ENCODE measurements at places on chromosomes 5 and 9.
A peak's percentile ranks its signal among the peaks of the same experiment; 100 is the strongest.

GRCh38 chr9:25733336-25733982 is 55.2 kb upstream of the TUSC1 start:
- no peak for DNase-seq

DNA sequence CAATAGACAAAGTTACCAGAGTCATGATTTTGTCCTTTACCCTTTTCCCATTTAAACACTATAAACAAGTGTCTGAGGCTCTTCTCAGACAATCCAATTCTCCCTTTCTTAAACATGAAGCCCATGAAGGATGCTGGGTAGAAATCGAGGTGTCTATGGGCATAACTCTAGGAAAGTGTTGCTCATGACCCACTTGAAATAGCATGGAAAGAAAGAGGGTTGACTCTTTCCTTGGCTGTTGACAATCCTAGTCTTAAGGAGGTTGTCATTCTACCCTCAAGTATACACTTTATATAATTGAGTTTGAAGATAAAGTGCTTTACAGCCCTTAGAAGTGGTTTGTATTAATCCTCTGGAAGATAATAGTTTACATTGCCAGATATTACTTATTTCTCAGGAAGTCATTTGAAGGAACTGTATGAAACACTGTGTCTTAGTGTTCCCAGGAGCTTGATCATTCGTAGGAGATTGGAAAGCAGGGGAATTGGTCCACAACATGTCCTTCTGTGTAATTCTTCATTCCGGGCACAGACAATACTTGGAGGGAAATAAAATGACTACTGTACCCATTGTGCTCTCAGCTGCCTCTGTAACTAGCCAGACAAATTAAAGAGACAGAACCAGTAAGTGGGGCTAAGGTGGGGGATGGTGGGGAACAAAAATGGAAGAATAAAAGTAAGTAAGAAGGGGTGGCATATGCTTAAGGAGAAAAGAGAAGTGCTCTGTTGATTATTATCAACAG is 1078.3 kb upstream of the DMAC1 start:
- no peak for DNase-seq

DNA sequence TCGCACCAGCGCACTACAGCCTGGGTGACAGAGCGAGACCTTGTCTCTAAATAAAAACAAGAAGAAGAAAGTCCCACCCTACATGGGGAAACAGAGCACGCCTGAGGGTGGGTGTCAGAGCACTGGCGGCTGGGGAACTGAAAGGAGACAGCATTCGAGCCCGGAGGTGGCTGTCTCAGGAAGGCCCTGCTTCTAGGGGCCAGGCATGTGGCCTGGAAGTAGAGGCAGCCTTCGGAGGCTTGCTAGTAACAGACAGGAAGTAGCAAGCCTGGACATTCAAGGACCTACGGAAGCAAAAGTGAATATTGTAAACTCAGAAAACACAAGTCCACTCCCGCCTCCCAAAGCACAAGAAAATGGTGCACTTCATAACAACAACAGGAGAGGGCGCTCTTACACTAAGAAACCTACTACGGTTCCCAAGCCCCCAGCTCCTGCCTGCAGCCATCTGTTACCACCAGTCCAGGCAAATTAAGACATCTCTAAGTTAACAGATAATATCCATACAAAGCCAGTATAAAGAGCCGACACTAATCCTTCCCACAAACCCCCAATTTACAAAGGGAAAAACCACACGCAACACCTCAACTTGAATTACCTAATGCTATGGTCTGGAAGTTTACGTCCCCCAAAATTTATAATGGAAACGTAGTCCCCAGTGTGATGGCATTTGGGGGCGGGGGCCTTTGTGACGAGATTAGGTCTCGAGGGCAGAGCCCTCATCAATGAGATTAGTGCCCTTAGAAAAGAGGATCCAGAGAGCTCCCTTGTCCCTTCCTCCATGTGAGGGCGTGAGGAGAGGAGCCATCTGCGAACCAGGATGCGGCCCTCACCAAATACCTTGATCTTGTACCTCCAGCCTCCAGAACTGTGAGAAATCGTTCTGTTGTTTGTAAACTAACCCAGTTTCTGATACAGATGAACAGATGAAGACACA is 7.7 kb downstream of the RASGEF1C start:
- no peak for DNase-seq

- DNase-seq, result no peak
Measured at GRCh38 chr5:75818661-75819060, 101.4 kb upstream of the POC5 start.

DNA sequence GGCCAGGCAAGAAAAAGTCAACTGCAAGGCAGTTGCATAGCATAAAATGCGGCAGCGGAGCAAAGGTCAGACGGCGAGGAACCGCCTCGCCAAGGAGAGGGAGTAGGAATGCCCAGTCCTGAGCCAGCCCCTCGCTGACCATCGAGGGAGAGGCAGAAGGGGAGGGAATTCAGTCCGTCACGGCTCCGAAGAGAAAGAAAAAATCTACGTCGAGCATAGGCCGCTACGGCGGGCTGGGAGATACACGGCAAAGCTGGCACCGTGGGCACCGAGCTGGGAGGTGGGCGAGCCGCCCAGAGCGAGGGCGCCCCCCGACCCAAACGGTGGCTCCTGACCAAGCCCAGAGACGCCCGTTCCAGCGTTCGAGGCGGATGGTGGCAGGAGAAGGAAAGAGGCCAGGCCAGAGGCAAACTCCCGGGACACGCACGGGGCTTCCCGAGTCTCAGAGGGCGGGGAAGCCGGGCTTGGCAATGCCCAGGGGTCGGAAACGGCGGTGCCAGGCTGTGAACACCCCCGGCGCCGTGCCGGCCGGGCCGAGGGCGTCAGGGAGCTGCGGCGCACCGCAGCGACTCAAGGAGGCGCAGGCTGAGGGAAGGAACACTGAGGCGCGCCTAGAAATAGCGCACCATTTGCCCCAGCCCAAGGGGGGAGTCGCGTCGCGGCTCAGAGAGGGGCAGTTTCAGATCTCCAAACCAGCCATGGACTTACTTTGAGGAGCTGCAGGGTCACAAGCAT is 518 bp downstream of the SPRY4 start:
- DNase-seq, result no peak

GRCh38 chr5:43401827-43402226 is 10.4 kb downstream of the CCL28 start:
- no peak for DNase-seq

DNA sequence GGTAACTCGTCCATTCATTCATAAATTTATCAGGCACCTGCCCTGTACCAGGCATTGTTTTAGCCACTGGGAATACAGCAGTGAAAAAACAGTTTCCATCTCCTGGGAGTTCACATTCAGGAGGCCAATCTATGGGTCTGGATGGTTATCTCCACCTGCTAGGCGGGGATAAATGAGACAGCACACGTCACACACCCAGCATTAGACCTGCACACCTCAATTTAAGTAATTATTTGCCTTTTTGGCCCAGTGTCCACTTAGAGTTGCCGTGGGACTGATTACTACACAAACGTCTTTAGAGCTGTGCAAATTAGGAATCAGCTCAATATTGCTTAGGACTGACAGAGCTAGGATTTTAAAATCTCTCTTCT is 46.1 kb downstream of the STK10 start:
- DNase-seq, result no peak

GRCh38 chr5:633501-633955 is 21.4 kb downstream of the CEP72 start:
- DNase-seq, result no peak

GRCh38 chr5:17234374-17234773 is 16.9 kb downstream of the BASP1 start:
- no peak for DNase-seq

GRCh38 chr5:139862313-139862712 is 66.7 kb downstream of the PSD2 start:
- DNase-seq, result peak; percentile 23

DNA sequence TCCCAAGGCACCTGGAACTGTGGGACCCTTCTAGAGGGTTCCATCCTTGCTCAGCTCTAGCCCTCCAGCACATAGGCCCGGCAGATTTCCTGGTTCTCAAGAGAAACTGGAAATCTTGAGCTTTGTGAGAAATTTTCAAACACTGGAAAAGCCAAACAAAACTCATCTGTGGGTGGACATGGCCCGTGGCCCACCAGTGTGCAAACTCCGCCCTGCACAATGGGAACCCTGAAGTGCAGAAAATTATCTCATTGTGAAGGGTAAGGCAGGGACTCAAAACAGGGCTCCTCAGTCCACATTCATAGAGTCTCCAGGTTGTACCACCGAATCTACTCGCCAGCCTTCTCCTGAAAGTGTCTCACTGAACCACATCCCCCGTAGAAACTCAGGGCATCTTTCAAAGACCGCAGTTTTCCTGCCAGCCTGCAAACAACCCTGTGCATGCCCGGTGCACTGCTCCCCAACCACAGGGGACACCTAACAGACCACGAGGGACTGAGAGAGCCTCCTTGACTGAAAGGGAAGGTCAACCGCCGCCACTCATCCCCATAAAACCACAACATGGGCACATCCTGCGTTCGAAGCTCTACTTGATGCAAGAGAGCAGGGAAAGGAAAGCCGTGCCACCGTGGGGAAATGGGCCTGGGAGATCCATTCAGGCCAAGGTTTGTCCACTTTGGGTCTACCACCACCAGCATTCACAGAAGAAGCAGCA is 18.1 kb downstream of the ADAMTS2 start:
- DNase-seq, result no peak

GRCh38 chr9:69097064-69097463 is 61.5 kb downstream of the FXN start:
- DNase-seq, result no peak

DNA sequence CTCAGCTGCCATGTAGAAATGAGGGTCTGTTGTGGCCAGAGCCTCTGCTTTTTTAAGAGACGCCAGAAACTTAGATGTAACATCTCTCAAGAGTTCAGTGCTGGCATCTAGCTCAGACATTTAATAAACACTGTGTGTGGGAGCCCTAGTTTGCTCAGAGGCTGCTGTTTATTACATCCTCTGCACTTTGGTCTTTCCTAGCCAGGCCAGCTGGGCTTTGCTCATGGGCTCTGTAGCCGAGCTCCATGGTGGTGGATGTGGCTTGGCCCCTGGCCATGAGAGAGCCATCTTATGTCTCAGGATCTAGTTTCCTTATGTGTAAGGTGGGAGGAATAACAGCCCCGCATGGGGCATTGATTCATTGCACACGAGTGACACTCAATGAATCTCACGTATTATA is 30.0 kb downstream of the ARHGEF37 start:
- DNase-seq, result no peak

DNA sequence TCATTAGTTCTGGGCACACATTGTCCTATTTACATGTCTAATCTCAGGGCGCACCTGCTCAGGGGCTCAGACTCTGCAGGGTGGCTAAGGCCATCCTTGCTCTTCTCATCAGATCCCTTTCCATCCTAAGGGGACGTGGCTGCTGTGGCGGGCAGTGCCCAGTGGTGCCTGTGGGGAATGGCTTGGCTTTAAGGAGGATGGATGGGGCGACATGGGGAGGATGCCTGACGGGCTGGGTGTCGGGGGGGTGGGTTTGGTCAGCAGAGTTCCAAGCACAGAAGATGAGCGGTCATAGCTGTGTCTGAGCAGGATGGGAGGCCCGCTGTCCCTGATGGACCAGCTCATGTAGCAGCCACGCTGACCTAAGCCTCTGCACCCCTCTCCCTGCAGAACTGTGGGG is 40.9 kb upstream of the SUSD3 start:
- DNase-seq, result no peak

DNA sequence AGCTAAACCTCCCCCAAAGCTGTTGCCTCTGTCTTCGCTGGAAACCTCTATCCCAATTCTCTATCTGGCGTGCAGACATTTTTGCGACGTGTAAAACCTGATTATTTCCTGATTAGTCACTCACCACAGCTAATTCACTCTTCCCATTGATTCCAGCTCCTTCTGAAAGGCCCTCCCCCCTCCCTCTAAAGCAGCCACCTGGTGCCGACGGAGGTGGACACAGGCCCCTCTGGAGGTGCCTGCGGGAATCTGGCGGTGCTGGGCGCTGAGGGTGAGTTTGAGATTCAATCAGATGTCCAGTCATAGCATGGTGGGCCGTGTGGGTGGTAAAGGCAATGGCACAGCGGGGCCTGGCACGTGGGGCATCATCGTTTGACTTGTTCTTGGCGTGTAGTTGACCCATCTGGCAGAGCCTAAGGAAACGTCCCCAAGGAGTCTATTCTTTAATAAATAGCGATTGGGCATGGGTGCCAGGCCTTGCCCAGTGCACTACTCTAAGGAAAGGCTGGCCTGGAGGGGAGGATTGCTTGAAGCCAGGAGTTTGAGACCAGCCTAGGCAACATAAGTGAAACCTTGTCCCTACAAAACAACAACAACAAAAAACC is 271.1 kb upstream of the MVB12B start:
- no peak for DNase-seq

DNA sequence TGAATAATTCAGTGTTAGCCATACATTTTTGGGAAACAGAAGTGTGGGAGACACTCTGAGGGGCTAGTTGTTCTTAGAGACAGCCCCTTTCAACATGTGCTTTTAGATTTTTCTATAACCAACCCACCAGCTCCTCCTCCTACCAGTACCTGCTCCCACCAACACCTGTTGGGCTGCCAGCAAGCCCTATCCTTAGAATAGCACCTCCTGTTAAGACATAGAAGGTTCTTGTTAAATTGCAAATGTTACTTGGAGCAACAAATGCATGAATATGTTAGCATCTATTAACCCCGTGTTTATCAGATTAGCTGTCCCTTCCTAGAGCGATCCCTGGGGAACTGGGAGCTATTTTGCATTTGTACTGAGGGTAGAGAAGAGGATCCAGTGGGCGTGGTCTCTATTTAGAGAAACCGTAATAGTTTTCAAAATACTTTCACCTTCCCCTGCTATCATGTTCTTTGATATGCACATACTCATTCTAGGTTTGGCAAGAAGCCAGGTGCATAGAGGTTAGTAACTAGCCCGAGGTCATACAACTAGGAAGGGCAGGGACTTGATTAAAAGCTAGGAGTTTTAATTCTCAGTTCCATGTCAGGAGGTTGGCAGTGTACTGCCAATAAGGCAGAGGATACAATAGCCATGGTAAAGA is 334.4 kb downstream of the KCTD16 start:
- DNase-seq, result no peak

GRCh38 chr9:124941679-124942561 is 1.0 kb upstream of the GOLGA1 start:
- peak; percentile 19 for DNase-seq

DNA sequence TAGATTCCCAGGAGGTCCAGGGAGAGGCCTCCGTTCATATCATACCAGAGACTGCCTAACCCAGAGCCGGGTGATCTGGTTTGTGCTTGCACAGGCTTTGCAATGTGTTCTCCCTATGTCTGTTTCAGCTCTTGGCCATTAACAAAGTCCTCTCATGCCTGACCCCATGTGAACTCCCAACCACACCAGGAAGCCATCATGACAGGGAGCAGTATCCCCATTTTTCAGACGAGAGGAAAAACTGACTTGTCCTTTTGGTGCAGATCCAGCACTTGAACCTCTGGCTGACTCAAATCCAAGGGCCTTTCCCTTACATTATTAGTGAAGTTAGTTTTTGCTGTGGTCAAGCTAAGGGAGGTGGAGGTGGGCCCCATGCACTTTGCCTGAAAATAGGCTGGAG is 58.4 kb downstream of the TEX10 start:
- DNase-seq, result no peak

DNA sequence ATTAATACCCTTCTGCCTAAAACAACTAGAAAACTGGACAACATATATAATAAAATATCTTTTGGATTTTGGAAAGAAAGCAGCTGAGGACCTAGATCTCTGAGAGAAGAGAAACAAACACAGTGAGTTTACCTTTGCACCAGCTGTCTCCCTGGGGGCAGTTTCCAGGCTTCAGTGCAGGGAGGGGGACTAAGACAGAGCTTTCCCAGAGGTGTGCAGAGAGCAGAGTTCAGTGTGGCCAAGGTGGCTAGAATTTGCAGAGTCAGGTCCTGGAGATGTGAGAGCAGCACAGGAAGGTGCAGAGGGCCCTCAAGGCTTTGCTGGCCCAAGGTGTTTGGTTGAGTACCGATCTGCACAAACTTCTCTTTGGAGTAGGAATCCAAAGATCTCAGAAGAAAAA is 26.3 kb upstream of the PTPDC1 start:
- no peak for DNase-seq

- no peak for DNase-seq
Measured at GRCh38 chr5:124621279-124621678, 125.2 kb downstream of the ZNF608 start.

All from GM12878 (cell line).